ENCODE measurements at places on chromosomes 16 and 17.
A peak's percentile ranks its signal among the peaks of the same experiment; 100 is the strongest.

DNA sequence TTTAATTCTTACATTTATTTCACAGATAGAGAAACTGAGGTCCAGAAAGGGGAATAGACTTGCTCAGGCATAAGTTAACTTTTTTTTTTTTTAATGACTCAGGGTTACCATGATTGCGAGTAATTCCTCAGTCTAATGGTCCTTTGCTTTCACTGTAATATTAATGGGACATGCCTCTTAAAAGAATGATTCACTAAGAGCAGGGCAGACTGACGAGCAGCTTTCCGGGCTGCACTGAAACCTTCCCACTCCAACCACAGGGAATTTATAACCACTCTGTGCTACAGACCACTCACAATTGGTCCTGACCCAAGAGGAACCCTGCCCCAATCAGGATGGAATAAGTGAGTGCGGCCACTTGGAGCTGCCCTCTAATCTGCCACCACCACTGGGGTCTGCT, 5.7 kb downstream of the HOXB2 start:
- DNase-seq = no peak

GRCh38 chr16:17244872-17245551, 225.7 kb downstream of the XYLT1 start:
- no peak for DNase-seq

GRCh38 chr17:75909812-75910274, 5.2 kb upstream of the MRPL38 start:
- no peak for DNase-seq

- no peak for DNase-seq
Measured at GRCh38 chr16:49809062-49809461, 46.9 kb downstream of the ZNF423 start.

GRCh38 chr16:82621781-82622180, 5.0 kb upstream of the CDH13 start:
- no peak for DNase-seq

DNA sequence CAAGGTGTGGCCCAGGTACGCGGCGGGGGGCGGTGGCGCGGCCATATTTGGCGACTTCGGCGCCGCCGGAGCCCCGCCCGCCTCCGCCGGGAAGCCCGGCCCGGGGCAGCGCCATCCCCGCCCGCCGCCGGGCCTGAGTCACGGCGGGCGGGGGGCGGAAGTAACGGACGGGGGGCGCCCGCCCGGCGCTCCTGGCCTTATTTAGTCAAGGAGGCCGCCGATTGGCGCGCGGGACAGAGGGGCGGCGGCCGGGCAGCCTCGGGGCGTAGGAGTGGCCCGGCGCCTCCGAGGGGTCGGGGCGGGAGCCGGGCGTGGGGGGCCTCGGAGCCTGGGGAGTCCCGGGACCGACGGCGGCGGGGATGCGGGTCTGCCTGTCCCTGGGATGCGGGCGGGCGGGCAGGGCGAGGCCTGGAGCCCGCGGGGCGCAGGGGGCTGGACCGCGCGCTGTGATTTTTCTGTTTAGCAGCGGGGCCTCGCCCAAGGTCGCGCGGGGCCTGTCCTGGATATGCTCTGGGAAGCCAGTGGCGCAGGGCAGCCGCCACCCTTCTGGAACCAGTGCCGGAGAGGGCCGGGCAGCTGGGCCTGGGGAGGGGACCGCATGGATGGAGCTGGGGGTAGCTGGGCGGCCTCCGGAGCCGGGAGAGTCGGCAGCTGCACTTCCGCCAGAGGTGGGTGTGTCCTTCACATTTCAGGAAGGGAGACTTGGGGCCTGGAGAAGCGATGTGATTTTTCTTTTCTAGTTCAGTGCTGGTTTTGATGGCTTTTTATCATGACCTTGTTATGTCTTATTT, 2.3 kb upstream of the ACTG1 start:
- peak; percentile 39 for DNase-seq

- no peak for DNase-seq
Measured at GRCh38 chr16:17852977-17853702, 382.4 kb upstream of the XYLT1 start.

DNA sequence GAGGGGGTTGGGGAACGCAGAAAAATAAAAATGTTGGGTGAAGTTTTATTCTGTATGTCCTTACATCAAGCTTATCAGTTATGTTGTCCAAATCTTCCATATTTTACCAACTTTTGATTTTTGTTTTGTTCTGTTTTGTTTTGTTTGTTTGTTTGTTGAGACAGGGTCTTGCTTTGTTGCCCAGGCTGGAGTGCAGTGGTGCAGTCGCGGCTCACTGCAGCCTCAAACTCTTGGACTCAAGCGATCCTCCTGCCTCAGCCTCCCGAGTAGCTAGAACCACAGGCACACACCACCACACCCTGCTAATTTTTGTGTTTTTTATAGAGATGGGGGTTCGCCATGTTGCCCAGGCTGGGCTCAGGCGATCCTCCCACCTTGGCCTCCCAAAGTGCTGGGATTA, 20.8 kb downstream of the ZNRF1 start:
- no peak for DNase-seq

- DNase-seq = no peak
Measured at GRCh38 chr17:41518789-41519449, at the start of gene KRT15. Gene KRT15 (minus strand): TSS chr17:41518890. CDS start chr17:41518827, 63 bp downstream.

- DNase-seq = no peak
Measured at GRCh38 chr17:6823011-6823442, 8.5 kb downstream of the TEKT1 start.

DNA sequence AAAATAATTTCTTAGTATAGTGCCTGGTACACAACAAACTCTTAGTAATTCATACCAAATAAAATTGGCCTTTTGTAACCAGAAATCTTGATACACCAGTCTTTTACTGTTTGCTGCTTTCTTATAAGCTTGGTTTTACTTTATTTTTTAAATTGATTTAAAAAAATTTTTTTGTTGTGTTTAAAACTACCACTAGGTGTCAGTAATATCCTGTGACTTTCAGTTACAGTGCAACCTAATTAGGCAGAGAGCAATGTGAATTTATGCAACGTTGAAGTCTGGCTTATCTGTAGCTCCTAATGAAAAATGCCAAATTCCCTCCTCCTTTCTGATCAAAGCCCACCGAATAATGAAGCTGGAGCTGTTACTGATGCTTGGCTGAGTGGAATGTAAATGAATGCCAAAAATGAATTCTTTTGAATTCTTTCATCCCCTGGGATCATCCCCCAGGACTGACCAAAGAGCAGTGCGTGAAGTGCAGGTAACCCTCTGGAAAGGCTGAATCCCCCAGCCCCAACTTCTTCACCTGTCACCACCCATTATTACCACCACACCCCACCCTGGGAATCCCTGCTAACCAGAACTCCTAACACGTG, 3.8 kb downstream of the ERCC4 start:
- peak; percentile 22 for DNase-seq

GRCh38 chr17:80811181-80812105, 180.2 kb upstream of the CHMP6 start:
- no peak for DNase-seq

DNA sequence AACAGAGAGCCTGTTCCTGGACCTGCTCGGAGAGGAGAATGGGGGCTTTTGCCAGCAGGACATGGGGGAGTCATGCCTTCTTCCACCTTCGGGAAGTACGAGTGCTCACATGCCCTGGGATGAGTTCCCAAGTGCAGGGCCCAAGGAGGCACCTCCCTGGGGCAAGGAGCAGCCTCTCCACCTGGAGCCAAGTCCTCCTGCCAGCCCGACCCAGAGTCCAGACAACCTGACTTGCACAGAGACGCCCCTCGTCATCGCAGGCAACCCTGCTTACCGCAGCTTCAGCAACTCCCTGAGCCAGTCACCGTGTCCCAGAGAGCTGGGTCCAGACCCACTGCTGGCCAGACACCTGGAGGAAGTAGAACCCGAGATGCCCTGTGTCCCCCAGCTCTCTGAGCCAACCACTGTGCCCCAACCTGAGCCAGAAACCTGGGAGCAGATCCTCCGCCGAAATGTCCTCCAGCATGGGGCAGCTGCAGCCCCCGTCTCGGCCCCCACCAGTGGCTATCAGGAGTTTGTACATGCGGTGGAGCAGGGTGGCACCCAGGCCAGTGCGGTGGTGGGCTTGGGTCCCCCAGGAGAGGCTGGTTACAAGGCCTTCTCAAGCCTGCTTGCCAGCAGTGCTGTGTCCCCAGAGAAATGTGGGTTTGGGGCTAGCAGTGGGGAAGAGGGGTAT, 39.3 kb upstream of the IL21R start:
- no peak for DNase-seq
